Fibroblast of lung (primary cell): ENCODE measurements at places on chromosomes 4 and X.
A peak's percentile ranks its signal among the peaks of the same experiment; 100 is the strongest.

DNA sequence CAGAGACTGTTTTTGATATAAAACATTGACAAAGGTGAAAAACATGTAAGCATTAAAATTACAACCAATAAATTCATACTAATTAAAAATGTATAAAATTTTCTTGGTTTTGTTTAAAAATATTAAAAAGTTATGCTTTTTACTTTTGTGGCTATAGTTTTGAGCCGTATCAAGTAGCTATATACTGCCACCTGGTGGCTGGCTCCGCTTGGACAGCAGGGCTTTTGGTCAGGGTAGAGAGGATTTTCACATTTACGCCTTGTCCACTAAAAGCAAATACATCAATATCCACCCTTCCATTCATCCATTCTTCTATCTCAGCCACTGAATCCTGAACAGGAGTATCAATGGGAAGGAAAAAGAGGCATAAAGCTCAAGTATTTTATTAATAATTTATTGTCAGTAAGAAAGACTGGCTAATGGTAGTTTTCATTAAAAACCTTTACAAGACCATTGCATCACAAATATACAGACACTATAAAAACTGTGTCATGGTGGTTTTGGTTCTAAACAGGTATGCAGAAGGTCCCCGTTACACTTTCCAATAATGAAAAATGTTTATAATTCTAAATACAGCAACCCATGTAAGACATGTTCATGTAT is 32.1 kb upstream of the MTNR1A start:
- DNase-seq: peak; percentile 41

DNA sequence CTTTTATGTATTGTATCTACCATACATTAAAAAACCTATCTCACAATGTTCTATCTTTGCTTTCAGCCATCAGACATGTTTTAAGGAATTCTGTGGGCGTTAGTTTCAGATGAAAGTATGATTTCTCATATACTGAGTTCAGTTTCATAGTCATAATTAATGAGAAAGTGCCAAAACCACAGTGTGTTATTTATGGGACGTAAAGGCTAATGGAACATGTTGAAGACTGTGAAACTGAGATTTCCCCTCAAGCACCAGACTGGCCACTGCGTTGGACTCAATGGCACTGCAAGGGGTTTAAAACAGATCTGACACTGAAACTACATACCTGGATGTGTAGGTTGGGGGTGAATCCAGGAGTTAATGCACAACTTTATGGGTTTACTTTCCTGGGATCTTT is 32.0 kb downstream of the F8 start:
- no peak for DNase-seq

DNA sequence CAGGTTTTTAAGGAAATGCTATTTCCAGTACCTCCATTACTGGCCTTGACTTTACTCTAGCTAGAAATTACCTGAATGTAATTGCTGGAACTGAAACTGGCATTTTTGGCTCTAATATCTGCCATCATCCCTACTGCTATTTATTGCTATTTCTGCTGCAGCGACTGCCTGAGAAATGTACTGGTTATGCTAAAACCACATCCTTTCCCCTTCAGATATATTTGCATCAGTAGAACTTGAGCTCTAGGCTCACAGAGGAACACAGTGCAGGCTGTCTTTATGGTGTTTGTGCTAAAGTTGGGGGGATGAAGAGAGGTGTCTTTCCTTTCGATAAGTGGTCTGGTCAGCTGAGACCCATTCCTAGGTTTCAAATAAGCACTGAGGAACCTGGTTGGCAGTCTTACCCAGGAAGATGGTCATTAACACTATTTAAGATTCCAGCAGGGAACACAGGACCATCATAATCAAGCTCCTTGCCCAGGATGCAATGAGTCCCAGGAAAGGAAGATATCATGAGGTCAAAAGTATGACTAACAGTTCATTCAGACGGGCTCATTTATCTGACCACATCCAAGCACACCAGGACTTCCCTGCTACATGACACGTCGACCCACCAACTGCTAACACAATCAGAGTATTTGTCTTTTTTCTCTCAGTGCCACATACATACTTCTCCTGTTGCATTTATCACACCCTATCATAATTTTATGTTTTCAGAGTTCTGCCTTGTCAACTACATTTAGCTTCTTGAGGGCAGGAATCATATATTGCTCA is 137.4 kb downstream of the GABRA3 start:
- DNase-seq: no peak

GRCh38 chr4:112386071-112386470 is 88.9 kb downstream of the ALPK1 start:
- DNase-seq: no peak

DNA sequence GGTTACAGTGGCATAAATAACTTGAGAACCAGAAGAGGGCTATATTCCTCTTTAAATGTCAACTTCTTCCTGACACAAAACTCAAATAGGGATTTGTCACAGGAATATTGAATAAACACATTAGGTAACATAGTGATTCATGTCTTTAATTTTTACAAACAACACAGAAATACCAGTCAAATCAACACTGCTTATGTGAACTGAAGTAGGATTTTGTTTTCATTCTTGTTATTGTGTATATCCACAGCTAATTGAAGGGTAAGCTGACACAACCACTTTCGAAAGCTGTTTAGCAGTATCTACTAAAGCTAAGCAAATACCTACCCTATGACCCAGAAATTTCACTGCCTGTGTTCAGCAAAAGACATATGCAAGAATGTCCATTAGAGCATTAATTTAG is 120.4 kb upstream of the EOLA2 start:
- DNase-seq: no peak

GRCh38 chrX:150028692-150029091 is 90.4 kb upstream of the EOLA2 start:
- no peak for DNase-seq

GRCh38 chrX:1899841-1900240 is 285.0 kb downstream of the ASMT start:
- no peak for DNase-seq
